ENCODE measurements at places on chromosomes 13 and 19. TPM values are rescaled to one million over a fixed set of nuclear protein-coding genes. Genes with fewer than 3 reads are reported as not detected.

CPAMD8 gene
- total RNA-seq = 0.28 TPM

FAM32A gene
- total RNA-seq = 49.5 TPM

KCNN4 gene
- 118 TPM for total RNA-seq

IGSF23 gene
- not detected for total RNA-seq

IRGC gene
- total RNA-seq = not detected

GPR183 gene
- total RNA-seq = 32.8 TPM

CEACAM3 gene
- total RNA-seq = not detected

ERCC2 gene
- total RNA-seq = 23.2 TPM

SULT2B1 gene
- not detected for total RNA-seq

PRTN3 gene
- total RNA-seq = not detected

OR4F17 gene
- not detected for total RNA-seq

GFY gene
- total RNA-seq = not detected

JAK3 gene
- 247 TPM for total RNA-seq

CEACAM16 gene
- not detected for total RNA-seq

PSG5 gene
- total RNA-seq = not detected

GRCh38 chr13:71695662-71696061 lies 171.3 kb downstream of the DACH1 start:
- no peak for DNase-seq

DNA sequence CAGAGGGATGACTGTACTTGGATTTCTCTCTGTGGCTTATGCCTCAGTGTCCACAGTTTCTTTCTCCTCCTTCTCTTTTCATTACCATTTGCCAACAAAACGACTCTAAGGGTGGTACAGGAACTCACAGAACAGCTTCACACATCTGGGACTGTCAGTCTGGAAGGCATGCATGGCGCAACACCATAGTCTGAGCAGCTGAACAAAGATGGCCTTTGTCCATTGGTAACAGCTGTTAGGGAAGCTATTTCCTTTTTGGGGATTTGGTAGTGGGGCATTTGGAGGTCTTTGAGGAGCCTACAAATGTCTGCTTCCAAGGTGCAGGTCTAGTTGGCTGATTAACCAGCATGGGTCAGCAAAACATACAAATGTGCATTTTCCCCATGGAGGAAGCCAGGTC lies 81.4 kb upstream of the PCDH8 start:
- DNase-seq = no peak

DNA sequence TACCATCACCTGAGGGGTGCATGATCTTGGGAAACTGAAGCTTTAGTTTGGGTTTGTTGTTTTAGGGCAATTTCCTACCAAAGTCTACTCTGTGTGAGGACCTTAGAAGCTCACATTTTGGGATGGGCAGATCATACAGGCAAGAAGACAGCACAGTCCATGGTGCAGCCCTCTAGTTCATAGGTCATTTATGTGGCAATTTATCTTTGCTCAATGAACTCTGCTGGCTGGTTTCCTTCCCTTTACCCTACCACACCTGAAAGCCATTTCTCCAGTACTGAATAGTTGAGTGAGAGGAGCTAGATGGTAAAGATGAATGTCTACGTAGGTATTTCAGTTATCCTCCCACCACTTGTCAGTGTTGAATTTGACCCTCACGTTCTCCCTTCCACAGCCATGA lies 87.5 kb upstream of the KLF12 start:
- DNase-seq = no peak

GRCh38 chr13:42893214-42893671 lies 98.8 kb downstream of the EPSTI1 start:
- no peak for DNase-seq

GRCh38 chr19:14871619-14872230 lies 14.2 kb downstream of the OR7A17 start:
- no peak for DNase-seq

- no peak for DNase-seq
Observed at GRCh38 chr13:24039621-24040475, 120.7 kb upstream of the SPATA13 start.

DNA sequence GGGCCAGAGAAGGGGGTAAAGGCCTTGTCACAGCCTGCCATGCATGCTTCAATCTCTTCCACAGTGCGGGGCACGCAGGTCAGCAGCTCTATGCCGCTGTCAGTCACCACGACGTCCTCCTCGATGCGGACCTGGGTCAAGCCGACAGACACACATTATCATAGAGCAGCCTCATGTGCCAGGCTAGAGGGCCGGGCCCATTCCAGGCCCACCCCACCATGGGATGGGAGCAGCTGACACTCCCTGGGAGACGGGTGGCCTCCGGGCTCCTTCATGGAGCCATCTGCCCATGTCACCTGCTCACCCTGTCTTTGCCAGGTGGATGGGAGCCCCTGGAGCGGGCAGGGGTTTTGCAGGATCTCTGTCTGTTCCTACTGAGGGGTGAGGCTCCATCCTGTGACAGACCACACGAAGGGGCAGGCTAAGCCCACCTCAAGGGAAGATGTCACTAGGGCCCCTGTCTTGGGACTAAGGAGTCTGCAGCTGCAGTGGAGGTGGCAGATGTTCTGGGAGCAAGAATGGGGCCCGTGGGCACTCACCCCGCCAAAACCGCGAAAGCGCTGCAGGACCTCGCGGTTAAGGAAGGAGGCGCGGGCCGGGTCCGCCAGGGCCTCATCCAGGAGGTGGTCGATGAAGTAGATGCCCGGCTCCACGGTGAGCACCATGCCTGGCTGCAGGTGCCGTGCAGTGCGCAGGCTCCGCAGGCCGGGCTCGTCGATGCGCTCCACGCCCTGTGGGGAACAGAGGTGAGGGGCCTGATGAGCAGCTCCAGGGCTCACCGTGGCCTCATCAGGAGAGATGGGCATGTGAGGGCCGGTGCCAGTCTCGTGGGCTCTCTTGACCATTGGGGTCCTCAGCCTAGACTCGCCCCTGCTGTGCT lies 14.1 kb downstream of the CEBPG start:
- no peak for DNase-seq

DNA sequence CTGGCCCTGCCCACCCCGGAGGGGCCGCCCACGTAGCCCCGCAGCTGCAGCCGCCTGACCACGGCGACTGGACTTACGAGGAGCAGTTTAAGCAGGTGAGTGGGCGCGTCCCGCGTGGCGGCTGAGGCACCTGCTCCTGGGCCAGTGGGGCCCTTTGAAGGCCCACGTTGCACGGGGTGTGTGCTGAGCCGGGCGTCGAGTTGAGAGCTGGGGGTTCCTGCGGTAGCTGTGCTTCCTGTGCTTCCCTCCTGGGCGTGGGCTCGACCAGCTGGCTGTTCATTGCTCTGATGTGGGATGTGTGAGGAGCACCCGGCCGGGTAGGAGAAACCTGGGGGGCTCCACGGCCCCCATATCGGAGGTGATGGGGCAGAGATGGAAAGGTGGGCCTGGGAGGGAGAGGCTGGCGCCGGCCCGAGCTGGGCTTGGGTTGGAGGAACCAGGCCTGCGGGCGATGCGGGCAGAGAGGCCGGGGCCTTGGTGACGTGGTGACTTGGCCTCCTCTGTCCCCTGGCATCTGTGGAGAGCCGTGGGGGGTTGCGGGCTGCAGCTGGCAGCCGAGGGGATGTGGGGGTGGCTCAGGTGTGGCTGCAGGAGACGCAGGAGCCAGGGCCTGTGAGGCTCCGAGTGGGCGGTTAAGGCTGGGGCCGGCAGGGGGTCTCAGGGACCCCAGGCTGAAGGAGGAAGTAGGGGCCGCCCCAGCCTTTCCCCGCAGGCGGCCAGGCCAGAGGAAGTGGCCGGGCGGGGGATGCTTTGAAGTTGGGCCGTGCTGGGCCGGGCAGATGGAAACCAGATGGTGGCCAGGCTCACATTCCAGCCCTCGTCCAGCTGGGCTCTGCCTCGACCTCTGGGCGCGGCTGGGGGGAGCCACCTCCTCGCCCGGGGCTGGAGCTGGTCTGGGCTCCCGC lies 7.1 kb downstream of the ARID3A start:
- no peak for DNase-seq

GRCh38 chr19:32873247-32873959 lies 3.8 kb upstream of the SLC7A9 start:
- peak; percentile 25 for DNase-seq

DNA sequence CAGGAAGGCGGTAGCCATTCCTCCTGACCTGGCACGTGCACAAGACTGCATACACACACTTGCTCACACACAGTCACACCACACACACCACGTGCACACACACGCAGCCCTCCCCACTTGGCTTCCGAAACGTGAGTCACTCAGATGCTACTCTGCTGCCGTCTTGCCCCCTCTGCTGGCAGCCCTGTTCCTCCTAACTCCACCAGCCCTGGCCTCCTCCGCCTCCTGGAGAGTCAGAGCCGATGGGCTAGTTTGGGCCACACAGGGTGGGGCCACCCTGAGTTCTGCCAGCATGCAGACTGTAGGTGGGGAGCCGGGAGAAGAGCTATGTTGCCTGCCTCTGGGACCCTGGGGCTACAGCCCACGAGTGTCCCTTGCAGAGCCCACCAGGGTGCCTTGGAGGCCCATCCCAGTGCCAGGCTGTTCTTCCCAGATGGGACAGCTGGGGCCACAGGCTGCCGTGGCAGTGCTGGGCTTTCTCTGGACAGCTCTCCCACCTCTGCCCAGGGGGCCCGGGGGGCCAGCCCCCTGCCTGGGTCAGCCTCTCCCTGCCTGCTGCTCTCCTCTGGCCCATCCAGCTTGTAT lies 12.1 kb downstream of the PIN1 start:
- DNase-seq = peak; percentile 47

DNA sequence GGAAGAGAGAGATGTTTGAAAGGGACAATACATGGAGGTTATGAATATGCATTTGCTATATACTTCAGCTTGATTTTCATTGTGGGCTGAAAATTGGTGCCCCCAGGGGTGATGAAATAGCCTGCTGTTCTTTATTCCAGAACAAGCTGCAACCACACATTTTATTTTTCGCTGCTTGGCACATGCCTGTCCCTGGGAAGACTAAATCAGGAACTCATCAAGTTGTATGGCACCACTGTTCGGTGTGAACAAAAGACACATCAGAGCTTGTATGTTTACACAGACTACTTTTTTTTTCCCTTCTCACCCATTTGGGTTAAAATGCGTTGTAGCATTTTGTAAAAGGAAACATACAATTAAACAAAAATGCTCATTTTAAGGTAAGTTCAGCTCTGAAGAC lies 230.7 kb downstream of the NALCN start:
- no peak for DNase-seq

DNA sequence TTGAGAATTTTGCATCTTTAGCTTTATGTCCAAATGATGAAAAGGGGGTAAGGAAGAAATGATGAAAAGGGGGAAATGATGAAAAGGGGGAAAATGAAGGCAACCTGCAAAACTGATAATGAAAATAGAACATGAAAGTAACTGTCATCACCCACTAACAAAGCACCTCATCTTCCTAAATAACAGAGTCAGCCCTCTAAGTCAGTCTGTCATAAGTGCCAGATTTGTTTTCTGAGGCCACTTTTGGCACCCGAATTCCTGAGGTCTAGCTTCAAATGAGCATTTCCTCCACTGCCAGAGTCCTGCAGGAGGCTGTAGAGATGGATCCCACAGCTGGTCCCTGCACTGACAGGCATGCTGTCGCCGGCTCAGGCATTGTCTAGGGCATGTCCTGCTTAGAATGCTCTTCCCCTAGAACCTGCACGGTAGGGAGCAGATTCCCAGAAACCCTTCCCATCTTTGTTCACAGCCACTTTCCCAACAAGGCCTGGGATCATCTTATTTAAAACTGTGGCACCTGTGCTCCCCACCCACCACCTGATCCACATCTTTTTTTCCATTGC lies 25.3 kb downstream of the RAP2A start:
- no peak for DNase-seq

- no peak for DNase-seq
Observed at GRCh38 chr13:71912524-71912923, 45.5 kb upstream of the DACH1 start.

DNA sequence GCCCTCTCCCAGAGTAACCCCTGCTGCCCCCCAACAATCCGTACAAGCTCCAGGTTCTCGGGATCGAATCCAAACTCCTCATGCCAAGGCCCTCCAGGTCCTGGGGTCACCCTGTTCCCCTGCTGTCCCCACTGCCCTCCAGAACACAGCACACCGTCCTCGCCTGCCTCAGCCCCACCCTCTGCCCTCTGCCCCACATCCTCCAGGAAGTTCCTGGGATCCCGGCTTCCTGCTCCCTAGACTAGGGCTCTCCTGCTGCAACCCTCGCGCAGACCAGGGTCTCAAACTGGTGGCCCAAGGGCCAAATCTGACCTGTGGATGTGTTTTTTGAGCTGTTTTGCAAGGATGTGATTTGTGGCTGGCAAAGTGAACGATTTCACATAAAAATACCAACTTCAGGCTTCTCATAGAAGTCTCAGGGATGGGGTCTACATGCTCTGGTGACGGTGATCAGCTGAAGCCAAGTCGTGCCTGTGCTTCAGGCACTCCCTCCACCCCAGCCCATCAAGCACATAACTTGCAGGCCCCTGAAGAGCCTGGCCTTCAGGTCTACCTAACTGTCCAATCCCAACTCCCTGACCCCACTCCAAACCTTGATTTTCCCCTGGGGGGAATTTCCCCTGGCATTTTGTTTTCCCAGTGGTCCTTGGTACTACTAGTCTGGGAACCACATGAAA lies 1.8 kb downstream of the RABAC1 start:
- no peak for DNase-seq

- peak; percentile 52 for DNase-seq
Observed at GRCh38 chr13:114131583-114132418, 622 bp downstream of the RASA3 start.

DNA sequence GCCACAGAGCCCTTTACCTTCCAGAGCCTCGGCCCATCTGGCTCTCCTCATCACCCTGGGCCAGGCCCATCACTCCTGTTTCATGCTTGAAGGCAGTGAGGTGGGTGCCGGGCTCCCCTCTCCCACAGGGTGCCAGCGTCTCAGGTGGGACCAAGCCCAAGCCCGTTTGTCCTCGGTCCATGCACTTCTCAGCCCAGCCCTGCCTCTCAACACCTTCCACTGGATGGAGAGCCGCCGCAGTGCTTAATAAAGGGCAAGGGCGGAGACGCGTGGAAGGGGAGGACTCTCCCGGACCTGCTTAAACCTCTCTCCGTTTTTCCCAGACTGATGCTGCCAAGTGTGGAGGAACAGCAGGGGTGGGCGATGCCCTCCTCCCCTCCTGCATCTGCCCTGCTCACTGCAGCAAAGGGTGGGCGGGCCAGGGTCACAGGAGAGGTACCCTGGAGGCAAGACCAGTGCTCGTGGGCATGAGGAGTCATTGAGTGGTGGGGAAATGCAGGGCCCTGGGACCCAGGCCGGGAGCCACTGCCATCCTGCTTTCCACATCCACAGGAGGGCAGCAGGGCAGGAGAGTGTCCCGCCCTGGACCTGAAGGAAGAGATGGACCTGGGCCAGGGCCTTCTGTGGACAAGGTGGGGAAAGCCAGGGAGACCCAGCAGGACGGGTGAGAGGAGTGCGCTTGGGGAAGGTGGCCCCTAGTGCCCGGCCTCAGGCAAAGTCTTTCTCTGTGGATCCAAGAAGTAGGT lies 9.7 kb upstream of the ATP11A start:
- DNase-seq = no peak

DNA sequence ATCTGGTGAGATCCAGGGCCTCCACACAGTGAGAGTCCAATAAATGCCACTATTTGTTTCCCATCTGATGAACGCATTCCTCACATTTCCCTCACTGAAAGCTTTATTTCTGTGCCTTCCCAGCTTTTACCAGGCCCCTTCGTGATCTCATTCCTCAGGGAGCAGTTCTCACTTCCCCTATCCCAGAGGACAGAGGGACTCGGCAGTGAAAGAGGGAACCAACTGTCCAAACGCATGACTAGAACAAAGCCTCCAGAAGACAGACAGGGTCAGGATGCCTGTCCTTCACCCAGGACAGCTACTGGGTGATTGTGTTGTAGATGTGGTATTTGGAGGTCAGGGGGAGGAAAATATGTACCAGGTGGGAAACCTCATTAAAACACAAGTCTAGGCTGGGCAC lies 2.0 kb upstream of the ZBTB45 start:
- no peak for DNase-seq

GRCh38 chr19:32676186-32676894 lies 692 bp downstream of the RGS9BP start:
- peak; percentile 29 for DNase-seq

GRCh38 chr13:52615812-52616211 lies 26.4 kb upstream of the HNRNPA1L2 start:
- DNase-seq = peak; percentile 6

Measured in activated T-cell treated with anti-CD3 and anti-CD28 coated beads, Interleukin-2, amount 50 U/mL, for 72 hours (primary cell).